Activated T-cell treated with anti-CD3 and anti-CD28 coated beads for 1 hour (primary cell): ENCODE measurements at places on chromosomes 6 and 20.
A peak's percentile ranks its signal among the peaks of the same experiment; 100 is the strongest.

DNA sequence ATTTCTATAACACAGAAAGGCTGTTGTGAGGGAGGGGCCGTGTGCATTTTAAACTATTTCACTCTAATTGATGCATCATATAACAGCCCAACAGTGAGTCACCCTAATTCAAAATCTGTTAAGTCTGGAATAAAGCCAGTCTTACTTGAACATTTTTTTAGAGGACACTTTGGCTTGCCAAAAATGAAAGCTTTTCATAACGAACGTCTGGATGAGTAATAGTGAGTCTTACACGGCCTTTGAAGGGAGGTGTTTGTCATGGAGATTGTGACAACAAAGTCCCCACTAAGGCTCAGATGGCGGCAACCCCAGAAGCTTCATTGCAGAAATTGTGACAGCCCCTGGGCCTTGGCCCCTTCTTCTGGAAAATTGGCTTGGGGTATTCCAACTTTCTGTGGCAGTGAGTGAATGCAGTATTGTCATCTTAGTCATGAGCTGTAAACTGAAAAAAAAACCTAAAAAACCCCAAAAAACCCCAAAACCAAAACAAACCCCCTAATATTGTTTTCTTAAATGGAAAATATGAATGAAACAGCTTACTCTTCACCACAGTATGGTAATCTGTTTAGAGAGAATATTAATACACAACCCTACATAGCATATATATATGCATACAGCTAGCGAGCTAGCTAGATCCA is 92.6 kb upstream of the CLDN20 start:
- peak; percentile 53 for DNase-seq

- DNase-seq: no peak
Measured at GRCh38 chr6:131721161-131721560, 10.3 kb upstream of the CTAGE9 start.

GRCh38 chr6:3031857-3032640 is 32.4 kb downstream of the NQO2 start:
- DNase-seq: no peak

GRCh38 chr6:148829415-148830101 is 82.7 kb downstream of the UST start:
- no peak for DNase-seq

DNA sequence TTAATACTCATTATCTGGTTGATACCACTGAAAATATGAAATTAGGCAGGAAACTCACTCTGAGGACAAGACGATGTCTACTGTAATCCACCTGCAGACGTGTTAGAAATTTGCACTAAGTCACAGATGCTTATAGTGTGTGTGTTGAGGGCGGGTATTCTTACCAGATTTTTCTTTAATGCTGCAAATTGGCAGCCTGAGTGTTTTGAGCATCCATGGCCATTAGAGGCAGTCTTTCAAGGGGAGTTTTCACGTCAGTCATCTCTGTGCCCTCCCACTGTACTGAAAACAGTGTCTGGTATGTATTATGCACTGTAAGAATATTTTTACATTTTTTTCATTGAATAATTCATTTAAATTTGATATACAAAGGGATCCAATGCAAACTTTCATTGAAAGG is 266.5 kb upstream of the QKI start:
- DNase-seq: no peak

DNA sequence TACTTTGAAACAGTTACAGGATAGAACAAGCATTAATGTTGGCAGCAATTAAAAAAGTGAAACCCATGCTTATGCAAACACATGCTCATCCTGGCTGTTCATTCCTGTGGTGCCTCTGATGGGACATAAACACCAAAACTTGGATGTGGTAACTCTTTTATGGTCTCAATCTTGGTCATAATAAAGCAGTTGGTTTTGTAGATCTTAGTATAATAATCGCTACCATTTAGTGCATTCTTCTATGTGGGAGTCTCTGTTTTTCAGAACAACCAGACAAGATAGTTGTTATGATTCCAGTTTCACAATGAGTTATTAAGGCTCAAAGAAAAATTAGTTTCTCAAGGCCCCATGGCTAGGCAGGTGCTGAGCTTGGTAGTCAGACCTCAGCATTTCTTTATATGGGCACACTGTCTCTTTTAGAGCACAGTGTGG is 184.0 kb downstream of the UTRN start:
- DNase-seq: no peak

GRCh38 chr6:136582711-136583471 is 32.7 kb upstream of the MAP7 start:
- no peak for DNase-seq

DNA sequence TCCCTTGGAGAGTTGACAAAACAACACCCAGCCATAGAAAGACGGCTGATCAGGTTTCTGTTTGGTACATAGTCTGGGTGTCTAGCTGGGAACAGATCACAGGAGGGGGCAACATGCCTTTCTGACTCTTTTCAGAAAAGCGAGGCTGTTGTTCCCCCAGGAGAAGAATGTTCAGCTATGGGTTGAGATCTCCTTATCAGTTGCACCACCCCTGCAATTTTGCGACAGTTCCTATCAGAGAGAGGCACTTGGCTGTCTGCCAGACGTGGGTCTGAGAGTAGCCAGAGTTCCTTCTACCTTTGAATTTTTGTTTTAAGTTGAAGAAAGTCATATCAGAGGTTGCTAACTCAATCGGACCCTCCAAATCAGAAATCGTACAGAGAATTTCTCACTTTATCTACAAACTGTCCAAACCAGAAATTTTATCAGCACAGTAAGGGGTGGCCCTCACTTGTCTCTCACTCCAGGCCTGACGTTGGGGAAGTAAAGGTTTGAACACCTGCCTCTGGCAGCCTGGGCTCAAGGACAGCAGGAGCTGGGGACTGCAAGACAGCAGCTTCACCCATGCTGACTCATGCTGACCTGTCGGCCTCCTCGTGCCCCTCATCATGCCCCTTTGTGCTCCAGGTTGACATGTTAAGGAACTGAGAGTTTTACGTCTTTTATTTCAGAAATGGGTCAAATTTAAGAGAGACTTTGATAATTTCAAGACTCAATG is 42.3 kb downstream of the TMC2 start:
- DNase-seq: no peak

GRCh38 chr20:54557806-54558590 is 82.6 kb downstream of the DOK5 start:
- no peak for DNase-seq

GRCh38 chr20:49948809-49949507 is 12.8 kb downstream of the RNF114 start:
- DNase-seq: no peak

- DNase-seq: no peak
Measured at GRCh38 chr6:24565196-24565595, 70.4 kb downstream of the ALDH5A1 start.

- DNase-seq: no peak
Measured at GRCh38 chr6:41500561-41500960, 45.6 kb upstream of the FOXP4 start.

DNA sequence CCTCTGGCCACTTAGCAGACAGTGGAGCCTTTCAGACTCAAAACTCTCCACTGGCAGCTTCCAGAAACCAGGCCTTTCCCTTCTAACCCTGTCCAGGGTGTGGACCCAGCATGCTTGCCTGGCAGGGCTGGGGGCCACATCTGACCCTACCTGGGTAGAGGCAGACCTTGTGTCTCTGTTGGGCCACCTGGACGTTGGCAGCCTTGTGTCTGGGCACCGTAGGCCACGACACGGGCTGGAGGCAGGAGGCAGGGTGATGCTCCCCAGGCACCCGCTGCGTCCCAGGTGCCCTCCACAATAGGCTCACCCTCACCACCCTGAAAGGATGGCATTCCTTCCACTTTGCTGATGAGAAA is 67.6 kb downstream of the NOL4L start:
- DNase-seq: no peak
